Activated CD8-positive, alpha-beta memory T cell treated with anti-CD3 and anti-CD28 coated beads, Interleukin-2, amount 10 ng/mL, durations not matched to agents 7 days and 5 days (primary cell): ENCODE measurements at places on chromosomes 3 and 15.

DNA sequence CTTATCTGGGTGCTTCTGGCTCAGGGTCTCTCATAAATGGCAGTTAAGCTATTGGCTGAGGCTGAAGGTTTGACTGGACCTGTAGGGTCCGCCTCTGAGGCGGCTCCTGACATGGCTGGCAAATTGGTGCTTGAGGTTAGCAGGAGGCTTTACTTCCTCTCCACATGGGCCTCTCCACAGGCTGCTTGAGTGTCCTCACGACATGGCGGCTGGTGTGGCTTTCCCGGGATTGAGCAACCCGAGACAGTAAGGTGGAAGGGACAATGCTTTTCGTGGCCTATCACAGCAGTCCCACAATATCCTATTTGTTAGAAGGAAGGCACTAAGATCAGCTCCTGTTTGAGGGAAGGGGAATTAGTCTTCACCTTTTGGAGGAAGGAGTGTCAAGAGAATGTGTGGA, 267.3 kb upstream of the LRRFIP2 start:
- no peaks in the 10 kb centered on the region for H3K4me1 ChIP-seq
- no peak overlapping the region for H3K4me3 ChIP-seq
- no peak overlapping the region for H3K27ac ChIP-seq
- H3K36me3 ChIP-seq: no peaks in the 10 kb centered on the region
- no peak for DNase-seq

- H3K4me1 ChIP-seq: peaks cover 7% of the 10 kb centered on the region
- no peak overlapping the region for H3K27ac ChIP-seq
- H3K36me3 ChIP-seq: peaks cover 27% of the 10 kb centered on the region
- DNase-seq: no peak
Measured at GRCh38 chr3:106242781-106243180, 374.0 kb upstream of the CBLB start.

DNA sequence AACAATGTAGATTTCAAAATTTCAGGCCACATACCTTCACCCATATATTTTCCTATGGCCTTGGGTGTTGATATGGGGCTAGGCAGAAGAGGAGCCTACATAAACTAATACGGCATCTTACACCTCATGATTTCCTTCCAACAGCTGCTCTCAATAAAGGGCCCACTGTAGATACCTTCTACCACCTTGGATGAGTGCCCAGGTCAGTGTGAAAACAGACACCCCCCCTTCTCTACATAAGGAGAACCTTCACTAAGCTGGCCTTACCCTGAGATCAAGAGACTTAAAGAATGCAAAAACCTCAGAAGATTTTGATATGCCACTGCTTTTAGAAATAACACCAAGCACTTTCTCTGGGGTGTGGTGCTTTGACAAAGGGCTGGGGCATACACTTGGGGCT, 42.7 kb downstream of the SH3BP5 start:
- H3K4me3 ChIP-seq: no peak overlapping the region
- H3K36me3 ChIP-seq: peaks cover 36% of the 10 kb centered on the region
- H3K27me3 ChIP-seq: no peaks in the 10 kb centered on the region
- H3K27ac ChIP-seq: peak overlapping the region; percentile 59

DNA sequence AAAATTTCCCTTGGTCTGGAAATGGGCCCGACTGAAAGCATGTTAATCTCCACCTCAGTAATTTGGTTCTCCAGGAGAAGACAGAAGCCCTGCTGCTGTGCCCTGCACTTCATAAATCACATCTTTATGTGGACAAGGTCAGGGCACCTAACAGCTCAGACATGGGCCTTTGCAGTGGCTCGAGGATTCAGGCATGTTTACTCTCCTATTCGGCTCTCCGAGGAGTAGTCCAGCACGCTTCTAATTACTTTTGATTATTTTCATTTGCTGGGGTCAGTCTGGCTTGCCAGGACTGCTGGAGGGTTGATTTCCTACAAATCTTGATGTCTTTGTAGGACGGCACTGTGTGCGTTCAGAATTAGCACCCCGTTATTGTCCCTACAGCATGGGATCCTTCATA, 511.2 kb downstream of the MECOM start:
- peaks cover 5% of the 10 kb centered on the region for H3K4me1 ChIP-seq
- H3K36me3 ChIP-seq: no peaks in the 10 kb centered on the region
- no peak for DNase-seq

- peak overlapping the region; percentile 72 for H3K4me3 ChIP-seq
- peak; percentile 44 for DNase-seq
- peaks cover 9% of the 10 kb centered on the region for H3K36me3 ChIP-seq
- H3K27ac ChIP-seq: peak overlapping the region; percentile 70
- H3K27me3 ChIP-seq: no peaks in the 10 kb centered on the region
- H3K4me1 ChIP-seq: peaks cover 21% of the 10 kb centered on the region
Measured at GRCh38 chr3:115099986-115100571, 47.0 kb downstream of the ZBTB20 start.

DNA sequence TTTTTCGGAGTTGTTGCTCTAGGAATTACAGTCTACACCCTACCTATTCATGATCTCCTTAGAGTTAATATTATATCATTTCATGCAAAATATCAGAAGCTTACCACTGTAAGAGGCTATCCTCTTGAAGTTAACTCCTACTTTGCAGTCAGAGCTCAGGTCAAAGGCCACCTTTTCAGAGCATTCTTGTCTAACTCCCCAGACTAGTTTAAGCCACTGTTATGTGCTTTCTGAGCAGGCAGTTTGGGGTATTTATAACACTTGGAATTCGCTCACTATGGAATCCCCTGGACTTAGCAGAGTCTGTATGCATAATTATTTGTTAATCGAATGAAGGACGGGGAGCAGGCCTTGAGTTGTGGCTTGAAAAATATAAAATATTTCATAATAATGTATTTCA, 21.7 kb downstream of the MED12L start:
- H3K27me3 ChIP-seq: peaks cover 23% of the 10 kb centered on the region
- DNase-seq: no peak
- no peaks in the 10 kb centered on the region for H3K36me3 ChIP-seq
- H3K4me3 ChIP-seq: no peak overlapping the region
- H3K4me1 ChIP-seq: no peaks in the 10 kb centered on the region

DNA sequence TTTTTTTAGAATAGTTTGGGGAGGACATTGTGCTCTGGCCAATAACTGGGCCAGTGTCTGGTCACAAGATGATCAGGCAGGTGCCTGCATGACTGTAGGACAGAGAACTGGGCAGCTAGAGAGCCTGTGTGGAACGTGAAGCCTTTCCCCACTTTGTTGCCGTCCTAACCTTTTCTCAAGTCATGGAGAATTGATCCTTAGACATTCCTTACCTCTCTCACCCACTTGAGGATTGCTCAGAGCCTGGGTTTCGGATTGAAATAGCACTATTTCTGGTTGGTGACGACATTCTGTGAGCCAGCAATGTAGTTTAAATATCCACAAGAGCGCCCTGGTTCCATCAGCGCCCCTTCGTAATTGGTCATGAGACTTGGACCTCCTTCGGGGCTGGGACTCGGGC, 138.4 kb downstream of the IGF1R start:
- H3K27ac ChIP-seq: no peak overlapping the region
- no peaks in the 10 kb centered on the region for H3K36me3 ChIP-seq
- no peak for DNase-seq
- H3K27me3 ChIP-seq: peaks cover 6% of the 10 kb centered on the region
- no peak overlapping the region for H3K4me3 ChIP-seq

GRCh38 chr3:53493595-53493962, 832 bp upstream of the CACNA1D start:
- no peak overlapping the region for H3K4me3 ChIP-seq
- H3K36me3 ChIP-seq: no peaks in the 10 kb centered on the region
- H3K27ac ChIP-seq: no peak overlapping the region

DNA sequence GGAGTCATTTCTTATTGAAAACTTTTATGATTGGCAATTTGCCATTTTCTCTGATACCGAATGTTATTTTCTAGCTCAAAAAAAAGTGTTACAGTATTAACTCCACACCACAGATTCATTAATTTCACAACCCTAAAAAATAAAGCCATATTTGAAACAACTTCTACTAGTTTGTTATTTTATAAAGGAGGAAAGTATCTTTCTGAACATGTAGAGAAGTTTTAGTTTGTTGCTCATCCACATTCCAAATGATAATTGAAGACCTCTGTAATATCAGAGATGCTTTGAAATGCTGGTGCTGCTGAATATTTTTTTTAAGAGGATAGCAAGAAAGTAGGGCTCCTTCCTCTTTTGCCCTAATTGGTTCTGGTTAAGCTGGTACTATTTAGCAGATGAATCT, 1.9 kb downstream of the VGLL3 start:
- peaks cover 1% of the 10 kb centered on the region for H3K4me1 ChIP-seq
- DNase-seq: no peak
- no peak overlapping the region for H3K27ac ChIP-seq
- H3K36me3 ChIP-seq: no peaks in the 10 kb centered on the region
- H3K4me3 ChIP-seq: no peak overlapping the region

DNA sequence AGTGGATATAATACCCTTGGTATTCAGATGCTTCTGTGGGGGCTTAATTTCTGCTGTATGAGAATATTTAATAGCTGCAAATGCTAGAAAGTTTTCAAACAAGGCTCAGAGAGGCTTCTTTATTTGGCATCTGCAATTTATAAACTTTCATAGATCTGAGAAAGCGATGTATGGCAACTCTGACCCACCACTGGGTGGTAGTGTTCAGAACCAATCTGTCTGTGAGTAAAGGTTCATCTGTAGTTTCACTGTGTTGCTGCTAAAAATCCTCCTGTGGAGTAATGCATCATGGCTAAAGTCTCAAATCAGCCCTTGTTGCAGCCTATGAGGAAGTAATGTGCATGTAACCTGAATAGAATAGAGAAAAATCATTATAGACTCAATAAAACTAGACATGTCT, 47.4 kb downstream of the CLSTN2 start:
- H3K36me3 ChIP-seq: no peaks in the 10 kb centered on the region
- H3K27ac ChIP-seq: no peak overlapping the region
- no peaks in the 10 kb centered on the region for H3K27me3 ChIP-seq
- no peak for DNase-seq
- no peak overlapping the region for H3K4me3 ChIP-seq

DNA sequence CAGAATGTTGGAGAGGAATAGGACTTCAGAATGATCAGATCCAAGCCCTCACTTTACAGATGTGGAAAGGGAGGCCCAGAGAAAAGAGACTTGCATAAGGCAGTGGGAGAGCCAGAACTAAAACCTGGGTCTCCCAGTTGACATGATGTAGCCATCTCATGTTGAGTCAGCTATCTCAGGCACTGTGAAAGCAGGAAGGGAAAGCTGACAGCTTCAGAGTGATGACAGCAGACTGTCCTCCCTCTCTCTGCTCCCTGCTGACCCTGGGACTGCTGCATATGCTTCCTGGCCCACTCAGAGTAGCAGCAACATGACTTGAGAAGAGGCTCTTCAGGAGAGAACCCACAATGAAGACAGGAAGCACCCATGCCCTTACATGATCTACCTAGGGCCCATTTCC, 14.7 kb downstream of the FHIT start:
- H3K36me3 ChIP-seq: no peaks in the 10 kb centered on the region
- H3K27me3 ChIP-seq: no peaks in the 10 kb centered on the region
- no peak overlapping the region for H3K27ac ChIP-seq
- H3K4me1 ChIP-seq: peaks cover 4% of the 10 kb centered on the region
- no peak for DNase-seq

DNA sequence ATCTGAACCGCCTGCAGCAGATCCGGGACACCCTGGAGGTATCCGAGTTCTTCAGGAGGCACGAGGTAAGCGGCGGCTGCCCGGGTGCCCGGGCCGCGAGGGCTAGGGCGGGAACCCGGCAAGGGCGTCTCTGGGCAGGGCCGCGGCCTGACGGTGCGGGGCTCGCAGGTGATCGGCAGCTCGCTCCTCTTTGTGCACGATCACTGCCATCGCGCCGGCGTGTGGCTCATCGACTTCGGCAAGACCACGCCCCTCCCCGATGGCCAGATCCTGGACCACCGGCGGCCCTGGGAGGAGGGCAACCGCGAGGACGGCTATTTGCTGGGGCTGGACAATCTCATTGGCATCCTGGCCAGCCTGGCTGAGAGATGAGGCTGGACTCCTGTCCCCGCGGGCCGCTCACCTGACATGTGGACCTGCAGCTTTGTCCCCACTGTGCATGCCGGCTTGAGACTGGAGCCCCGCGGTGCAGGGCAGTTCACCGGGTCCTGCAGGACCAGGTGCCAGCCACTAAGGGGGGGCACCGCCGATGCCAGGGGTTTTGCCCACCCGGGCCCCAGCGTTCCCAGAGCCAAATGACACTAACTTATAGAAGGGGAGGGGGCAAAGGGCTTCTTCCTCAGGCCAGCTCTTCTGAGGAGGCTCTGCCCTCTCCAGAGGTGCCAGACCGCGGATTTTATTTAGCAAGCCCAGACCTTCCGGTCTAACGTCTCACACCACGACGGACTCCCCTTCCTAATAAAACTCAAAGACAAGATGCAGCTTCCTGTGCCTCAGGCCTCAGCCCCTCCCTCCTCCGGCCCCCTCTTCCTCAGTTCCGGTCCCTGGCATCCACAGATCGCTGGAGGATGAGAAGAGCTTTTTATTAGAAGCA, 9.4 kb downstream of the ITPKA start:
- H3K4me3 ChIP-seq: peak overlapping the region; percentile 44
- DNase-seq: no peak
- no peaks in the 10 kb centered on the region for H3K36me3 ChIP-seq
- H3K27ac ChIP-seq: no peak overlapping the region
- peaks cover 76% of the 10 kb centered on the region for H3K27me3 ChIP-seq
- H3K4me1 ChIP-seq: peaks cover 20% of the 10 kb centered on the region

GRCh38 chr3:123618768-123619484, 34.1 kb upstream of the HACD2 start:
- DNase-seq: no peak
- H3K4me3 ChIP-seq: no peak overlapping the region
- H3K36me3 ChIP-seq: peaks cover 2% of the 10 kb centered on the region

- DNase-seq: no peak
- H3K27ac ChIP-seq: peak overlapping the region; percentile 34
- H3K4me1 ChIP-seq: peaks cover 73% of the 10 kb centered on the region
- peaks cover 10% of the 10 kb centered on the region for H3K36me3 ChIP-seq
- peak overlapping the region; percentile 30 for H3K4me3 ChIP-seq
Measured at GRCh38 chr15:91855684-91856489, 2.4 kb downstream of the SLCO3A1 start.

DNA sequence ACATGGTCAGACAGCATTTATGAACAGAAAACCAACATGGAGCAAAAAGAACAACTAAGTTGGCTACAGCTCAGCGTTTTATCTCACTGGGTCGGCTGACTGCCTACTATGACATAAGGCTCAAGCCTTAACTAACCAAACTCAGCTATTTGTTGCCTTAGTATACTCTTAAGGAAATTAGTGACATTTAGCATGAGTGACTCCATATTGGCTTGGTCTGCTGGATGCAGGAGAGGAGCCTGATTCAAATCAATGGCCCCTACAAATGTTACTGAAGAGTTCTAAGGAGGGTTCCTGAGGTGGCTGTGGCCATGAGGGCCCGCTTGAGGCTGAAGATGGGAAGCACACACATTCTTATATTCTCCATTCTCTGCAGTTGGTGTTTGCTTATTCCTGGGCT, 20.1 kb upstream of the ALDH1L1 start:
- H3K36me3 ChIP-seq: no peaks in the 10 kb centered on the region
- no peak overlapping the region for H3K4me3 ChIP-seq
- peaks cover 34% of the 10 kb centered on the region for H3K27me3 ChIP-seq
- no peak for DNase-seq
- H3K27ac ChIP-seq: no peak overlapping the region
- H3K4me1 ChIP-seq: no peaks in the 10 kb centered on the region

GRCh38 chr15:26358708-26359107, 414.2 kb downstream of the GABRB3 start:
- no peaks in the 10 kb centered on the region for H3K27me3 ChIP-seq
- DNase-seq: no peak
- no peak overlapping the region for H3K4me3 ChIP-seq
- H3K27ac ChIP-seq: no peak overlapping the region
- H3K36me3 ChIP-seq: no peaks in the 10 kb centered on the region
